ENCODE measurements at places on chromosomes 7 and 10.
A peak's percentile ranks its signal among the peaks of the same experiment; 100 is the strongest.

GRCh38 chr10:54940418-54940817 is 139.4 kb upstream of the PCDH15 start:
- DNase-seq = no peak

DNA sequence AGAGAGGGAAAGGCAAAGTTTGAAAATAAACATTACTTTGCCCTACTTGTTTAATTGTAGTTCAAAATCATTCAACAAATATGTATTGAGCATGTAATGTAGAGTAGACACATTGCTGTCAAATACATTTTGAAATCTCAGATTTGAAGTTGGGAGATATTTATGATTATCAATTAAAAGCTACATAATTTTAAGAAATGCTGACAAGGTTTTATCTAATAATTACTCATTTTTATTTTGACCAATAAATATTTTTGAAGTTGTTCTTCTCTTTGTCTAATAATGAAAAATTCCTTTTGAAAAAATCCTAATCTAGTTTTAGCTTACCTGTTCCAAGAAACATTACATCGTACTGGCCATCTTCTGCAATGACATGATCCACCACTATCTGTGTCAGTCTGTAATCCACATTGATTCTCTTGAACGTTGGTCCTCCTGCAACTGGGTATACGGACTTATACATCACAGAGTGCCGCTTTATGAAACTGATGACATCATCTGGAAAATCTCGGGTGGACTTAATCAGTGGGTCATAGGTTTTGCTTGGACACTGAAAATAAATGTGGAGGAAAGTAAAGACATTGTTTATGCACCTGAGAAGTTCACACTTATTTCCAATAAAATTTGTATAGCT is 164.7 kb downstream of the SEMA3D start:
- DNase-seq = no peak

DNA sequence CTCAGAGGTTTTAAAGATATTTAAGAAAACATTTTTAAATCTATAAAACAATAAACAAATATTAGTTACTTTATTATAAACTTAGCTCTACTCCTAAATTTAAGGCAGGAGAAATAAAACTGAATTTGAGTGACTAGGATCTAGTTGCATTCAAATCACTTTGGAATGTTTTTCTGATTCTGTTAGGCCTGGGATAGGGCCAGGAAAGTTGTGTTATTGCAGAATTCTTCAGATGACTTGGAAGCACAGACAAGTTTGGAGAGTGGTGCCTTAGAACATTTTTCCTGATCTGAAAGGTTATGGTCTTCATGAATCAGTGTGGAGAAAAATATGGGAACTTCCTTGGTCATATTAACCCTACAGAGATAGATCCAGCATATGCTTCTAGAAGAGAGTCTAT is 15.6 kb upstream of the SLC25A13 start:
- DNase-seq = no peak

DNA sequence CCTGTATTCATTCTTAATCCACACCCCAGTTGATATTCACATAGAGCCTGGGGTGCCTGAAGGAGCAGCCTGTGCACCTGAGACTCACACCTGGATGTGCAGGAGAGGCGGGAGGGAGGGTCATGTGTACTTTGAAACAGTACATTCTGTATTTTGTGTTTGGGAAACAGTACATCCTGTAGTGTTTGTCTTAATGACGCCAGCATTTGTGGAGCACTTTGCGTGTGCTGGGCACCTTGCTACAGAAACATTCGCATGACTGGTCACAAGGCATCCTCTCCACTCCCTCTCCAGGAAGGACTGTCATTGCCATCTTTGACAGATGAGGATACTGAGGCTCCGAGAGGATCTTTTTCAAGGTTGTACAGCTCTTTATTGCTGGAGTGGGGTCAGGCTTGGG is 132.1 kb downstream of the TACC2 start:
- no peak for DNase-seq

GRCh38 chr7:133904776-133905175 is 222.4 kb upstream of the LRGUK start:
- no peak for DNase-seq

DNA sequence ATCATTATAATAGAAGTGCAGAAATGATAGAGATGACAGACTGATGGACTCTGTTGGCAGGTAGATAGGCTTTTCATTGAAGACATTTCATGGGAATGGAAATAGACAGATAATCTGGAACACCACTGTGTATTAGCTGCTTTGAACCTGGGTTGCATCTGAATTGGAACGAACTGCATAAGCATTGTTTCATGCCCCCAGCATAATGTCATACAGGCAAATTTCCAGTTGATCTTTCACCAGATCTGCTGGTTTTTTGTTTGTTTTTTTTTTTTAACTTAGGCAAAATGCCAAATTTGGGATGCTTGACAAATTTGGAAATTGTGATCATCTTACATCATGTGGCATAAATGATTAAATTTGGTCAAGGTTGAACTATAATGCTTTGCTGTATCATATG is 172.1 kb upstream of the AOAH start:
- DNase-seq = no peak

DNA sequence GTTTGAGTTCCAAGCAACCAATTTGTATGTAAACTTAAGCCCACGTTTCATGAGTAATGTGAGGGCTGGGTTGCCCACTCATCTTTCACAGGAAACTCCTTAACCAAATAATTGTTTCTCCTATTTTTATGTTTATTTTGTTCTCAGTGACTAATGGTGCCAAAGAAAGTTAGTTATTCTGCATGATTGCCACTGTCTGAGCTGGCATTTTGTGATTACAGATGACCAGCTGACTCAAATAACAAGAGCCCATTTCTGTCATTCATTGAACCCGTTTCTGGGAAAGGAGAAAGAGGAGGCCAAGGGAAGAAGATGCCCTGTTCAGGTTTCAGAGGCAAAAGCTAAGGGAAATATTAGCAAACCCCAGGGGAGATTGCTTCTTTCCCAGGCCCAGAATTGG is 186.9 kb upstream of the MYO3A start:
- DNase-seq = no peak

- DNase-seq = no peak
These were observed 739 bp upstream of the CCDC186 start for GRCh38 chr10:114174695-114175188.

GRCh38 chr10:104577861-104578521 is 63.1 kb upstream of the SORCS3 start:
- no peak for DNase-seq

DNA sequence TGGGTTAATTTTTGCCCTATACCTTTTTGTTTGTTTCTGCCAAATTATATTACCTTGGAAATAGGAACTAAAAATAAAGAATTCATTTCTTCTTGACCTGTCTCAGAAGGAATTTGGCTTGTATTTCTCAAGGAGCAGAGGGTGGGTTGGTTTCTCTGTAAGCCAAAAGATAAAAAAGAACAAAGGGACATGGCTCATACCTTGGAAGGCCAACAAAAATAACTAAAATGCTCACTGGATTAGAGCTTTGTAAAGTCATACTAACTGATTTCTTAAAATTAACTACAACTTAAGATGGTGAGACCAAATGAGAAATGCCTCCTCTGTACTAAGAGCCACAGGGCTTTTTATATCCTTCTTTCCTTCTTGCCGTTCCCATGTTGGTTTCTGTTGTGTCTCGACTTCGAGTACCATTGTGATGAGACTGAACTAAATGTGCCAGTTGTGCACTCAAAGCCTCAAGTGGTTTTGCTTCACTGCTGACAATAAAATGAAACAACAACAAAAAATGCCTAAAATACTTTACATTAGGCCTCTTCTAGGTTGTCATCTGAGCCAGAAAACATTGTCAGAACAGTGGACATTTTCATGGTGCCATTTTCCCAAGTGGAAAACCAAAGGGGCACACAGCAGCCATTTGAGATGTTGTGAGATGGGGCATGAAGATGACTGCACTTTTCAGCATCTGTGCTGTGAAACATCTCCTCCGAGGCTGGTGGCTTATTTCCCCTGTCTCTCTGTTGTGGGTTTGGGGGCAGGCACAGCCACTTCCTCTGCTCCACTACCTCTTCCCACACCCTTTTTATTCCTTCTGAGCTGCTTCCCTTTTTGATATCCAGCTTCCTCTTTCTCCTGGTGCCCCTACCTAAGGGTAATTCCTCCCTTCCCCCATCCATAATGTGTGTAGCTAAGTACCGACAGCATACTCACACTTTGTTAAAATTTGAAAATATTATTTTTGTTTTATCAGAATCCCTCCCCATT is 51.8 kb upstream of the AGR3 start:
- DNase-seq = peak; percentile 11

GRCh38 chr10:70771311-70772194 is 13.6 kb downstream of the TBATA start:
- no peak for DNase-seq

DNA sequence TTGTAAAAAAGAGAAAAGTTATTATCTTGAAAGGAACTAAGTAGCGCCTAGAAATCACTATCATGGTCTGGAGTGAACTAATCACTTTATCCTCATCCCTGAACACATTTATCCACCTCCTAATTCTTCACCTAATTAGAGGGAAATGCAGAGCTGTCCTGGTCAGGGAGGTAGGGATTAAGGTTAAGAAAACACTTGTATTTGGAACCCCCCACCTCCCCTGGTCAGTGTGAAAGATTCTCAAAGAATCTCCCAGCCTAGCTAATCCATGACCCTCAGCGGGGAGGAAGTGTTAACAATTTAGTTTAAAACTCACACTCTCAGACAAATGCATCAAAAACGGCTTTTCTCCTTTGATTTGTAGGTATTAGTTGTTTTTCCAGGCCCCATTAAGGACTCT is 83.8 kb downstream of the FAM204A start:
- DNase-seq = no peak

DNA sequence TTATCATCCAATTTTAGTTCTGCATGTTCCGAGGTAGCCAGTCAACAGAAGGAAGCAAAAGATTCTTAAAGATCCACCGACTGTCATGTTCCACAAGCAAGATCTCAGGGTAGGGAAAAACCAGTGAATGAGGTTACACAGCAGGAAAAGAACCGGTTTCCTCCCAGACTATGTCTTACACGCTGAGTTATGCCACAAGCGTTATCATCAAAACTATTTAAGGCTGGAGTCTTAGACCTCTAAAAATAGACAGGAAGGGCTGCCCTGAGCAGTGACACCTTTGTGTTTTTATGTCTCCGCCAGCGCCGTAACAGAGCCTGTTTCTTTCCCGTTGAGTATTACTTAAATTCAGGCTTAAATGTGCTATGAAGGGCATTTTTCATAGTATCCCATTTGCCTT is 48.3 kb downstream of the PROSER2 start:
- DNase-seq = no peak

- DNase-seq = no peak
These were observed 23.7 kb upstream of the CDH23 start for GRCh38 chr10:71372882-71373495.

DNA sequence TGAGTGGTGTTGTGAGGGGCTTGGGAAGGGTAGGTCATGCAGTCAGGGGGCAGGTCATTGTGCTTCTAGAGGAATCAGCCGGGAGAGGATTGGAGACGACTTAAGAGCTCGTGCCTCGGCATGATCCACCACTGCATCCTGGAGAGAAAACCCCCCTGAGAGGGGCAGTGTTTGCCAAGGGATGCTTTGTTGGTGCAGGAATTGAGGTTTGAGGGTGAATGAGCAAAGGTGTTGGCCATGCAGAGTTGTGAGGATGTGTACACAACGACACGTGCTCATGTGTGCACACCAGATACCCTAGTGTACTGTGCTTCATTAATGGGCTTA is 85.6 kb upstream of the ANLN start:
- DNase-seq = no peak

DNA sequence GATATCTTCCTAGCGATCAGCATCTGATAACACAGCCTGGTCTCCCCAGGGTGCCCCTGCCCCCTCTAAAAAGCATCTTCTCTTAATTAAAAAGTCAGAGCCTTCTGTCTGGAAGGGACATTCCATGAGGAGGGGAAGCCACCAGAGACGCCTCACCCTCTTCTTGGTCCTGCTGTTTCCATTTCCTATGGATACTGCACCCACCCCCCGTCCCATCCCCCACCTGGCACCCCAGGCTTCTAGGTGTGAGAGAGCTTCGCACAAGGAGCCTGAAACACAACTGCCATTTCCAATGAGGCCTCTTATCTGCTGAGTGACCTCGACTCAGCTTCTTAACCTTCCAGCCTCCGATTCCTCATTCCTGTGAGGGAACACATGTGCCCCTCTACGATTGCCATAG is 51.4 kb downstream of the COL13A1 start:
- DNase-seq = no peak

DNA sequence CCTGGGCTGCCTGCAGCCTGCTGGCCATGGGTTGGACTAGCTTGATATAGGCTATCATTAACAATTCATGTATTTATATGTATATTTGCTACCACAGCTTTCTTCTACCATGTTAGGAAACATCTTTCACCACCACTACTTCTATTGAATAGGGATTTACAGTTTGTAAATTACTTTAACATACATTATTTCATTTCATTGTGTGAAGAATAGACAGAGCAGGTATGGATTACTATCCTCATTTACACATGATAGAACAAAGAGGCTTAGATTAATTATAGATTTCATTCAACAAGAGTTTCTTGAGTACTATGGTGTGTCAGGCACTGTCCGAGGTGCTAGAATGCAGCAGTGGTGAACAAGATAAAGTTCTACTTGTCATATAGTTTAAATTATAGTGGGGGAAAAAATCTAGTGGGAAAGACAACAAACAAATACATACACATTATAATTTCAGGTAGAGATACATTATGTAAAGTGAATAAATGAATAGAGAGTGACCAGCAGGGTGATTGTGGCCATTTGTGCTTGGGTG is 20.6 kb downstream of the VTI1A start:
- no peak for DNase-seq

DNA sequence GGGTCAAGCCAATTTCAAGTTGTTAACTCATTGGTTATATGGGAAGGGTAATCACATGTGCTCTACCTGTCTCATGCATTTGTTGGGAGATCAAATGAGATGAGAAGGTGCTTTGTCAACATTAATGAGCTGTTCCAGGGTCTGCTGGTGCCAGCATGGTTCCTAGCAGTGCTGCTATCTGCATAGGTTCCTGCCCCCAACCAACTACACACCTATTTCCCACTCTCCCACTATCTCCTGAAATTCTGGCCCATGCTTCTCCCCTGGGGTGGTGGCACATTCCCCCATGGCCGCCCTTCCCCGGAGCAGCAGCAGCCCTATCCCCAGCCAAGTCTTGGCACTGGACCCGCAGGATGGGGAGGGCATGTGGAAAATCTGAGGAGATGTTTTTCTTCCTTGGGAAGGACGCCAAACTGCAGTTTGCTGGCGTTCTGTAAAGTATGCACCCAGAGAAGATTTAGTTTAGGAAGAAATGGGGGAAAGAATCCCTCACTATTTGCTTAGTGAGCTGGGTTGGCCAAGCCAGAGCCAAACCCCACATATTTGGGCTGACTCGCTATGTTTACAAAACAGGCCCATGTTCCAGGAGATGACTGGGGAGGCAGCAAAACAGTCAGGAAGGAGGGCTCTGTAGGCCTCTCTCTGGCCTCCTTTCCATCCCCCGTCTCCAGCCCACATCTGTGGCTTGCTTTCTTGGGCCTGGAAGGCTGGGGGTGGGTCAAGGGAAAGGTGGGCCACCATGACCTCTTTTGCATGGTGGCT is 42.5 kb downstream of the PPP1R3C start:
- no peak for DNase-seq
